ENCODE measurements at places on chromosomes 1 and 21.

- no peak for DNase-seq
These were observed 12.0 kb upstream of the VWA5B1 start for GRCh38 chr1:20278692-20279130.

DNA sequence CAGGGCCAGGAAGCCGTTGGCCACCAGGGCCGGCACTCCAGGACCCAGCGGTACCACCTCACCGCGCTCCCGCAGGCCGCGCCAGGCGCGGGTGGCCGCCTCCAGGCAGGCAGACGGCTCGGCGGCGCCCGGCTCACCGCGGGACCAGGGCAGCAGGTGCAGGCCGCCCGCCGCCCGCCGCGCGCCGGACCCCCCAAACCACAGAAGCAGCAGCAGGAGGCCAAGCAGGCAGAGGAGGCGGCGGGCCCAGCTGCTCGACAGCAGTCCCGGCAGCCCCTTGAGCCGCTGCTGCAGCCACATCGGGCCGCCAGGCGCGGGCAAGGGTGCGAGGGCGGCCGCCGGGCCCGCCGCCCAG, 312 bp downstream of the KIAA2013 start:
- no peak for DNase-seq

DNA sequence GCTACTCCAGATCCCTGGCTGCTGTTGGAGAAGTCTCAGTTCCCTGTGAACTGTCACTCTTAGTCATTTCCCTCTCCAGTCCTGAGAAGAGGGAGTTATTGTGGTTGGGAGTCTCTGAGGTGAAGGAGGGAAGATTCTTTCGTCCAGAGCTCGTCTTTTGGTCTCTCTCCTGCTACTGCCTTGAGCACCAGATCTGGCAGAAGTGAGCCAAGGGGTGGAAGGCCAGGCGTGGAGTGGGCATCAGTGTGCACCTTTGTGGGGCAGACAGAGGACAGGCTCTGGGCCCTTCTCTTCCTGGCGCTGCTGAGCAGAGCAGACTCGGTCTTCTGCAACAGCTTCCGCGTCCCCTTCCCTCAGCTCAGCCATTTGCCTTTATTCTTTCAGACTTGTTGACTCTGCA, 19.1 kb downstream of the CLCN6 start:
- no peak for DNase-seq

DNA sequence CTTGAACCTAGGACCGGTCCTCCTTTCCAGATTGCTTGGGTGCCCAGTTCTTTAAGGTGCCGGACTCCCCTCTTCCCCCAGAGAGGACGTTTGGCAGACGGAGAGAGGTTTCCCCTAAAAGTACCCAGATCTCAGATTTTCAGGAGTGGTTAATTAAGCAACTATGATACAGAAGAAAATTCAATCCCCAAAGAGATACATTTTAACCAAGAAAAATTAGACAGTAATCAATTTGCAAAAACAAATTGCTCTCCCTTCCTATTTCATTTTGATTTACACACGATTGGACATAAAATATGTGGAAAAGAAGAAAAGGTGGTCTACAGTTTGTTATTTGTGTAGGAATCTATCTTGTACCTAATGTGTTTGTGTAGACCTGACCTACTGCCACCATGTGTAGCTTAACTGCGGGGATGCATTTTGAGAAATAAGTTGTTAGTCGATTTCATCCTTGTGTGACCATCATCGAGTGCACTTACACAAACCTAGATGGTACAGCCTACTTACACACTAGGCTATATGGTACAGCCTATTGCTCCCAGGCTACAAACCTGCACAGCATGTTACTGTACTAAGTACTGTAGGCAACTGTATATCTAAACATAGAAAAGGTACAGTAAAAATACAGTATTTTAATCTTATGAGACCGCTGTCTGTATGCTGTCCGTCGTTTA, 755 bp downstream of the RPAP2 start:
- DNase-seq, result no peak

Data from suprapubic skin (tissue), 4 donors.